ENCODE measurements at places on chromosomes 5 and 9. TPM values are rescaled to one million over a fixed set of nuclear protein-coding genes. Genes with fewer than 3 reads are reported as not detected.

- no peak for DNase-seq
Observed at GRCh38 chr9:27485158-27485557, 38.9 kb upstream of the IFNK start.

Gene CCL27
- total RNA-seq, result 0.77 TPM

Gene RC3H2
- total RNA-seq, result 48.9 TPM

- DNase-seq, result no peak
Observed at GRCh38 chr5:88952996-88953643, 70.1 kb upstream of the MEF2C start.

- peak; percentile 30 for DNase-seq
Observed at GRCh38 chr9:35646153-35646532, 4.6 kb downstream of the SIT1 start.

DNA sequence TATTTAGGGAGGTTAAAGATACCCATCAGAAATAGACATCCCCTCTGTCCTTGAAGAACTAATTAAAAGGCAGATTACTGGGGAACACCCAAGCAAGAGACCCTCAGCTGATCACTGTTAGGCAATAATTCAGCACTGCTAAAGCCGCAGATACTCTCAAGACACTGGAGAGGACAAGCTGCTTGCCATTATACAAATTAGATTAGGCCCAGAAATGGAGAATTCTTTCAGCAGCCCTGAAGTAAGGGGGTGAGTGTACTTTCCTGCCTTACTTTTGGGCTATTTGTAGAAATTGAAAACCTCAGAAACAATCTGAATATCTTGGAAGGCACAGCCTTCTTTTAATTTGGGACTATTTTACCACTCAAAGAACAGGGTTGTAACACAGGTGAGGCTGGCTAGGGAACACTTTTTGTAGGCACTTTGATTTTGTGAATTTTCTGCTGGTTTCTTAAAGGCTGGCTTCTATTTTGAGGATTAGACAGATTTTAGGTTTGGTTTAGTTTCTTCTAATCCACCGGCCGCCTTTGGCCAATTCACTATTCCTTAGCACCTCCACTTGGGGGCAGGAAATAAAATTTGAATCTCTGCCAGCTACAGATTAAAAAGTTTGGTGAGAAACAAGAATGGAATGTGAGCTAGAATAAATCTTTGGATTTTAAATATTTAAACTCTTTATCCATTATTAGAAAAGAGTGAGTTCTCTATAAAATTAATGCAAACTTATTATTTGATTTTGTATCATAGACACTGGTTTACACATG, 106.0 kb downstream of the SMARCA2 start:
- DNase-seq, result no peak

GRCh38 chr9:105457560-105458294, 9.9 kb downstream of the FSD1L start:
- DNase-seq, result no peak

GRCh38 chr9:100756217-100756616, 178.3 kb downstream of the CAVIN4 start:
- DNase-seq, result no peak

DNA sequence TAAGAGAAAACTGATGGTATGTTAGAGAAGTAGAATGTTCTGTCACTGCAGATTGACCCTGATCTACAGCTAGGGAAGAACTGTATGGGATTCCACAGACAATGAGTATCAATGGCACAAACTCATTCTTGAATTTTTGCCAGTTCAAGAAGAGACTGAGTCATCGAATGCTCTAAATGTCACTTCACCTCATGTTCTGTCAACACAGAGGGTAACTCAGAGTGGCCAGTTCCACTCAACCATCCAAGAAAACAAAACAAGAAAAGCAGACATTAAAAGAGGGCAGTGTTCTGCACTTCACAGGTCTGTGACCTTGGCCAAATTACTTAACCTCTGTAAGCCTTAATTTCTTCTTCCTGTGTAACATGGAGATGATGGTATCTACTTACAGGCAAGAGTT, 132.2 kb upstream of the HMHB1 start:
- DNase-seq, result no peak

GRCh38 chr5:150196986-150197385, 7.1 kb downstream of the SLC6A7 start:
- DNase-seq, result no peak

Gene OR13J1
- not detected for total RNA-seq

DNA sequence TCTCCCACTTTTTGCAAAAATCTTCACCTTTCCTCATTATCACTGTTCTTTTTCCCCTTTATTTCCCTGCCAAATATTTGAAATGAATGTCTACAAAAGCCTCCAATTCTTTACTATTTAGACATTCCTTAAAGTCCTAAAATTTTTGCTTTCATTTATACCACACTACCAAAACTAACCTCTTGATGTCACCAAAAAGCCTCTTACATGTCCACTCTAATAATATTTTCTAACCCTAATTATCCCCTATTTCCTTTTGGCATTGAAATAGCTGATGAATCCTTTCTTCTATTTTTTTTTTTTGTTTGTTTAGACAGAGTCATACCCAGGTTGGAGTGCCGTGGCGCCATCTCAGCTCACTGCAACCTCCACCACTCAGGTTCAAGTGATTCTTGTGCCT, 32.3 kb upstream of the NRG2 start:
- no peak for DNase-seq

Gene CEL
- 1.6 TPM for total RNA-seq

- DNase-seq, result peak; percentile 67
Observed at GRCh38 chr5:139422307-139422893, 16.9 kb downstream of the DNAJC18 start.

DNA sequence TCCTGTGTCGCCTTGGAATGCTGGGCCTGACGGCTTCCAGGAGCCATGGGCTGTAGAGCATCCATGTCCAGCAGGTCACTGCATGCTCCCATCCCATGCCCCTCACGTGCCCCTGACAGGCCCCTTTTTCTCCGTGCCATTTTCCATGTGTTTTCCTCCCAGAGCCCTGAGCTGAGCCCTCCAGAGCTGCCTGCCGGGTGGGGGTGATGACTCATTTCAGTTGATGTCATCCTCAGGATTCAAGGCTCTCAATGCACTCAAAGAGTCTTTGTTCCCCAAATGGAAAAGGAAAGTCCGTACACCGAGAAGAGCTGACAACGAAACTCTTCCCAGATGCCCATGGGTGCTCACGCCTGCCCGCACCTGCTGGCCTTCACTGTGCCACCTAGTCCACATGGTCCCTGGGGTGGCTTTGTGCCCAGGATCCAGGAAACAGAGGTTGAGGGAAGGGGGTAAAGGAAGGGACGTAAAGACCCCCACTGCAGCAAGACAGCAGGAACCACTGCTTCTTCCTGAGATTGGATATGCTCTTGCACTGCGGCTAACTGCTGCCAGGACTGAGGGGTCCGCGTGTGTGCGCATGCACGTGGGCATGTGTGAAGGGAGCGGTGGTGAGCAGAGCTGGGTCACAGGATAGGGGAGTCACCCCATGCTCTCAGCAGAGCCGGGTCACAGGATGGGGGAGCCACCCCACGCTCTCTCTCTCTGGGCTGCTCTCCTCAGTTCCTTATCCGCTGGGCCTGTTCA, 27.6 kb downstream of the COL15A1 start:
- DNase-seq, result peak; percentile 34

DNA sequence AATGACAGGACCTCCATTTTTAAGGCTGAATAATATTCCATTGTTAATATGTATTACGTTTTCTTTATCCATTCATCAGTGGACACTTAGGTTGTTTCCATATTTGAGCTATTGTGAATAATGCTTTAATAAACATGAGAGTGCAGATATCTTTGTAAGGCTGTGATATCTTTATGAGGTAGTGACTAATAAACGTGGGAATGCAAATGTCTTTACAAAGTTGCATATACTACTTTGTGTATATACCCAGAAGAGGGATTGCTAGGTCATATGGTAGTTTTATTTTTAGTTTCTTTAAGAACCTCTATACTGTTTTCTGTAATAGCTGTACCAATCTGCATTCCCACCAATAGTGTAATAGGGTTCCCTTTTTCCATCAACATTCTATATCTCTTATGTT, 148.7 kb downstream of the FOCAD start:
- peak; percentile 18 for DNase-seq

DNA sequence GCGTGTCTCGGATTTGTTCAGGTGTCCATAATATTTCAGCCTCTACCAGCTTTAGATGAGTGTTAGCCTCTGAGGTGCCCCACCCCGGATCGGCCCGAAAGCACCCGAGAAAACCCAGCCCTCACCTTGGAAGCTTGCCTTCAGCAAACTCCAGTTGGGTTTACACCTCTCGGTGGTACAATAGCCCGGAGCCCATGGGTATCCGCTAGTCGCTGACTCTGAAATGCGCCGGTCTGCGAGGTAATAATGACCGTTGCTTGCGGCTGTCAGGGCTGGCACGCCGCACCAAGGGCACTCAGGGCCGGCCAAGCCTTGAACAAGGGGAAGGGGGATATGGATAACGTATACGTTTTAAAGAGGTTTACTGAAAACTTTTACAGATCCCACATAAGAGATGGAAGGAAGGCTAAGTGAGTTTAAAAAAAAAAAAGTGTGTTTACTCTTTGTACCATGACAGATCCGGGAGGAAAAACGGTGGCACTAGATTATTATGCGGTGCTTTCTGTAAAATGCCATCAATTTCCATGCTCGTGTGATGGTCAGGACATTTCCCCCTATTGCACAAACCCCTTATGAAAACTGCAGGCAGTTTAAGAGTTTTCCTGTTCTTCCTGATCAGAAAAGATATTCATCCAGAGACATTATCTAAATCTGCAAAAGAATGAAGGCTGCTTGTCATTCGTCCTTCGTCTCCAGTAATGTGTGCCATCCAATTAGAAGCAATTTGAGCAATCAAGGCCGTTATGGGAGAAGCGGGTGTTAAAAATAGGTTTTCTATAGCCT, 124.2 kb downstream of the TMEM161B start:
- DNase-seq, result peak; percentile 12

Gene ALDH1A1
- total RNA-seq, result 3.0 TPM

DNA sequence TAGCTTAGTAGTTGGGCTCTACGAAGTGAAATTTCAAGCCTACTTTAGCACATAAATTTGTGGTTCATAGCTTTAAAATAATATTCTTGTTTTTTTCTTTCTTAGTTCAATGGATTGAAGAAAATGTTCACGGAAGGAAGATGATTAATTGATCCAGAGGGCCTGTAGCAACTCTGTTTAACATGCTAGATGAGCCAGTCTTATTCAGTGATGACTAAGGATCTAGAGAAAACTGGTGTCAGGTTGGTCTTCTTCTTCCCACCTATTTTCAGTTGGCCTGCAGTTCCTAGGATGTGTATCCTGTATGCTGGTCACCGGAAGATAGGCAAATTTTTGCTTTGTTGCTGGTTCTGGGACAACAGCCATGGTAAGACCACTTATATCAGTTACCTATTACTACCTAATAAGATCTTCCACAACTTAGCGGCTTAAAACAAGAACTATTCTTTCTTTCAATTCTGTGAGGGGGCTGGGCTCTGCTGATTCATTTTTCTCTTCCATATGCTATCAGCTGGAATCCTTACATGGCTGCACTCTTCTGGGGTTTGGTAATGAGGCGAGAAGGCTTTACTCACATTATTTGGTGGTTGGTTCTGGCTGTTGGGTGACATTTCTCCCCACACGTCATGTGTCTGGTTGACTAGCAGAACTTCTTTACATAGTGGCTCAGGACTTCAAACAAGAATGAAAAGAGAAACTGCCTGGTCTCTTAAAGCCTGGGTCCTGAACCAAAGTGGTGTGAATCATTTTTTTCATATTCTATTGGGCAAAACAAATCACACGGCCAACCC, 182.7 kb upstream of the ACTBL2 start:
- no peak for DNase-seq

GRCh38 chr9:107142896-107143603, 140.0 kb upstream of the RAD23B start:
- peak; percentile 73 for DNase-seq

GRCh38 chr5:116424951-116425350, 149.7 kb downstream of the SEMA6A start:
- DNase-seq, result no peak

- no peak for DNase-seq
Observed at GRCh38 chr9:132694144-132694543, 23.9 kb downstream of the GTF3C4 start.

Gene PCA3
- not detected for total RNA-seq

- peak; percentile 6 for DNase-seq
Observed at GRCh38 chr5:612498-613424, 621 bp downstream of the CEP72 start.

- DNase-seq, result peak; percentile 64
Observed at GRCh38 chr9:70484232-70485130, 70.0 kb upstream of the KLF9 start.

Gene SLU7
- 30.1 TPM for total RNA-seq

GRCh38 chr5:60332244-60333004, 367.5 kb downstream of the DEPDC1B start:
- no peak for DNase-seq

- no peak for DNase-seq
Observed at GRCh38 chr5:14250748-14251701, 107.9 kb downstream of the TRIO start.

- DNase-seq, result no peak
Observed at GRCh38 chr5:40017135-40017534, 592.4 kb upstream of the DAB2 start.

GRCh38 chr5:109163336-109163735, 246.4 kb downstream of the PJA2 start:
- no peak for DNase-seq

Gene NRG2
- total RNA-seq, result 16.5 TPM

DNA sequence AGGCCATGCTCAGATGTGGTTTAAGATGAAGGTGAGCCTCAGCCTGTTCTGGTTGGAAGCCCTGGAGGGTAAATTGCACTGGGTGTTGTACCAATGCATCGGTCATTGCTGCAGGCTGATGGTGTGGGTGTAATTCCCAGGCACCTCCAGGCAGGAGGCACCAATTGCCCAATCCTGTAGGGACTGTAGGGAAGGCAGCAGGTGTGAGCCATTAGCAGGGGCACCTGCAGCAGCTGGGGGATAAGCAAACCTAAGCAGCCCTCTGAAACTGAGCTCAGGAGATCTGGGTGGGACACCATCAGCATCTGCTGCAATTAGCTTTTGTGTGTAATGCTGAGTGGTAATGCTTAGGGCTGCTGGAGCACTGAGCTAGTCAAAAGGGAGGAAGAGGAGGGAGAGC, 190.1 kb upstream of the TBC1D2 start:
- DNase-seq, result no peak

Gene ACER2
- 1.9 TPM for total RNA-seq

GRCh38 chr9:97601228-97601898, 31.8 kb downstream of the TSTD2 start:
- DNase-seq, result no peak

Gene AQP7
- 3.8 TPM for total RNA-seq

GRCh38 chr5:78497573-78498533, 137.4 kb downstream of the SCAMP1 start:
- DNase-seq, result no peak

All from cardiac muscle cell (in vitro differentiated cells and primary cell).